LHCN-M2 (cell line): ENCODE measurements at places on chromosomes 5 and 9. TPM values are rescaled to one million over a fixed set of nuclear protein-coding genes. Genes with fewer than 3 reads are reported as not detected.
A peak's percentile ranks its signal among the peaks of the same experiment; 100 is the strongest.

The PCDH1 gene
- total RNA-seq = not detected in 2 replicates

DNA sequence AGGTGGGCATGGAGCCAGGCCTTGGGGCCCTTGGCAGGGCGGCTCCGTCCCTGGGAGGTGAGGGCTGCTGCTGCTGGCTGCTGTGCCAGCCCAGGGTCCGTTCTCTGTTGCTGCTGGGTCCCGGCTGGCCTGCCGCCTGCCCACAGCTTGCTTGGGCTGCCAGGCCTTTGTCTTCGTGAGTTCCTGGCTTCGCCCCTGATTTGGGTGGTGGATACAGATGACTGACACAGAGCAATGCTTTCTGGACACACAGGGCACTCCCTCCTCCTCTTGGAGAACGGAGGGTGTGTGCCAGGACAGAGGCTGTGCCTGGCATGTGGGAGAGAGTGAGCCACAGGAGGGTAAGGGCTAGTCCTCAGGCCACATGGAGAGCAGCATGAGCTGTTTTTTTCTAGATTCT, 166.1 kb downstream of the MACROH2A1 start:
- no peak for DNase-seq

DNA sequence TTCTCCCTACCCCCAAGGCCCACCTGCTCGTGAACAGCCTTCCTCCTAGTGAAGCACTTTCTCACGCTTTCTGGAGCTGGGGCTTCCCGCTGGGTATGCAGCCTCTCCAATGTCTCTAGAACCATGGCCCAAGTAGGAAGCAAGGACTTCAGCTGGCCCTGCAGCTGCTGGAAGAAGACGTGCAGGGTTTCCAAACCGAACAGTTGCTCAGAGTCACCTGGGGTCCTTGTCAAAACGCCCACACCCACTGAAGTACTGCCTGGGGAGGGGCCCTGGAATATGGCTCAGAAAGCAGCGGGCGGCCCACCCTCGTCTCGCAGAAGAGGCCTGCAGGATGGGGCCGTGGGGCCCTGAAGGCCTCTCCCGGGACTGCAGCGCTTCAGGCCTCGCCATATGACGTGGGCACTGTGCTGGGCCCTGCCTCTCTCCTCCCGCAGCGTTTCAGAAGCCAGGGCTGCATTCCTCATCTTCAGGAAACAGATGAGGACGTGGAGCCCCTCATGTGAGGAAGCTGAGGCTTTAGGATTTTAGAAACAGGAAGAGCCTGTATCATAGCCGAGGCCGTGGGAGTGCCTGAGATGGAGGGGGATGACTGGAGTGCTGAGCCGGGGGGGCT, 116.0 kb upstream of the LMX1B start:
- no peak for DNase-seq

- no peak for DNase-seq
These were observed 41.7 kb upstream of the TMEM250 start for GRCh38 chr9:136160381-136160841.

GRCh38 chr9:99249619-99250018, 27.5 kb downstream of the SEC61B start:
- no peak for DNase-seq

DNA sequence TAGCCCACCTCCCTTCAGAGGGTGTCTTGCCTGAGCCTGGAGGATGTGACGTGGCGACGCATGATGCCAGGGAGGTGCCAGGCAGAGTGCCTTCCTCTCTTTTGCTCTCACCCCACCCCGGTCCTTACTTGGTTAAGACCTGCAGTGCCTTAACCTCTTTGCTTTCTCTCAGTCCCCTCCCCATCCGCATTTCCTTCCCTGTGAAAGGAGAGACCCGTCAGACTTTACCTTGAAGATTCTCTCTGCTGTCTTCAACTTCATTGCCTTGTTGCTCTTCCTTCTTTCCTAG, 52.0 kb upstream of the NCS1 start:
- DNase-seq = no peak

DNA sequence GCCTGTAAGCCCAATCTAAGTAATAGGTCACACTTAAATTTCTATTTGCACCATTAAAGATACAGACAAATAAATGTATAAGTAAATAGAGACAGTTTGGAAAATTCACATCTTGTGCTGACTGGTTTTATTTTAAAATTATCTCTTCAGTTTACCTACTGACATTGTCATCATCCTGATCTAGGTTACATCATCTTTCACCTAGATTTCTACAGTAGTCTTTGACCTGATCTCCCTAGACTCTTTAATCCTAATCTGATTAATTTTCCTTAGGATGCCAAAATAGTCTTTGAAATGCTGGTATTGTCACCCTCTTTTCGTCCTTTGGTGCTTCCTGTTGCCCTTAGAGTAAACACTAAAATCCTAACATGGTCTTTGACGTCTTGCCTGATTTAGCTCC, 43.9 kb downstream of the NDUFS4 start:
- no peak for DNase-seq

- no peak for DNase-seq
These were observed 70.6 kb downstream of the ALDH1A1 start for GRCh38 chr9:72882117-72882775.

DNA sequence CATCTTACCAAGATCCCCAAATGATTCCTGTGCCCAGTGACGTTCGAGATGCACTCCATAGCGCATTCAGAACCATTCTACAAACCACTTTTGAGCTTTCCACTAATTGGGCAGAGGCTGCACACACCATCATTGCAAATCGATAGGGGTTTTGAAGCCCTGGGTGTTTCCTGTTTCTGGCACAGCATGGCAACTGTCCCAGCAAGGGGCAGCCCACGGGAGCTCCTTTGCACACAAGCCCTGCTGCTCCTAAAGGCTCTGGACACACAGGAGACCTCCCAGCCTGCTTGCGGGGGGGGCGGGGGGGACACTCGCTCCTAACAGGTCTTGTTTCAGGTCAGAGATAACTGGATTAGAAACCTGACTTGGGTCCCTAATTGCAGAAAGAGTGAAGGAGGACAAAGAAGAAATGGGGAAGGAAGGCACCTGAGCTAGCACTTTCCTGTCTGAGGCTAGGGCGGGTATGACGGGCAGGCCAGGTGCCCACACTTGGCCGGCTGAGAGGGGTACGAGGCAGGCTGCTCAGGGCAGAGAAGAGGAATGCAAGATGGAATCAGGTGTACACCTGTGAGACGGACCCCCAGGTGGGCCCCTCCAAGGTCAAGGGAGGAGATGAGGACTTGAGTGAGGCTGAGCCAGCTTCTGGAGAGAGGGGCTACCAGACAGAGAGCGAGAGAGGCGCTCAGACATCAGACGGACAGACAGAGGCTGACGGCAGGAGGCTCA, 820 bp downstream of the FBP1 start:
- DNase-seq = no peak

DNA sequence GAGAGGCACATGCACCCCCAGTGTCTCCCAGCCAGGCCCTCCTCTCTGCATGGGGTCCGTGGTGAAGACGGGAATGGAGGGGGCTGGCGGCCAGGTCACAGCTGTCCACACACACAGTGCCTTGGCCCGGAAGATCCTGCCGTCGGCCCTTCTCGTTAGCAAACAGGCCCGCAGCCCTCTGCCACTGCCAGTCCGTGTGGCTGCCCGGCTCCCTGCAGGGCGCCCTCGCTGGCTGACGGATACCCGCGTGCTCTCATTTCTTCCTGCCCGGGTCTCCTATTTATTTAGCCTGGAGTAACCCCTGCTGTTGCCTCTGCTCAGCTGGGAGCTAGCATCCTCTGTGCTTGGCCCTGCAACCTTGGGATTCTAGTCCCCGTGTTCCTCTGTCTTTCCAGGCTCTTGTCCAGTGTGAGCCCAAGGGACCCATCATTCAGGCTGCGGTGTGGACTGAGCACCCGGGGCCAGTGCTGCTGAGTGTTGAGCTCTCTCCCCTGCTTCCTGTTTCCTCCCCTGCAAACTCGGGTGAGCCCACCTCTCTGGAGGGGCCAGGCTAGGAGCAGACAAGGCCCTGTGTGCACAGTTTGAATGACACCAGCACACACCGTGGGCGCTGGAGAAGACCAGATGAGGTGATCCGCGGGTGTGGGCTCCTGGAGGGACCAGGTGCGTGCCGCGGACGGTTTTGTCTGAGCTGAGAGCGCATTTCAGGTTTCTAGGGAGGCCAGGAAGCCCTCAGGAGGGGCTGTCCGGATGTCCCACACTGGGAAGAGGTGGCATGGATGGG, 14.6 kb upstream of the RNU6ATAC start:
- DNase-seq = peak; percentile 39

- peak; percentile 72 for DNase-seq
These were observed 126.4 kb upstream of the COL5A1 start for GRCh38 chr9:134515026-134515821.

GRCh38 chr5:133809801-133810200, 158.6 kb downstream of the C5orf15 start:
- no peak for DNase-seq

The GGTA1 gene
- not detected in 2 replicates for total RNA-seq

DNA sequence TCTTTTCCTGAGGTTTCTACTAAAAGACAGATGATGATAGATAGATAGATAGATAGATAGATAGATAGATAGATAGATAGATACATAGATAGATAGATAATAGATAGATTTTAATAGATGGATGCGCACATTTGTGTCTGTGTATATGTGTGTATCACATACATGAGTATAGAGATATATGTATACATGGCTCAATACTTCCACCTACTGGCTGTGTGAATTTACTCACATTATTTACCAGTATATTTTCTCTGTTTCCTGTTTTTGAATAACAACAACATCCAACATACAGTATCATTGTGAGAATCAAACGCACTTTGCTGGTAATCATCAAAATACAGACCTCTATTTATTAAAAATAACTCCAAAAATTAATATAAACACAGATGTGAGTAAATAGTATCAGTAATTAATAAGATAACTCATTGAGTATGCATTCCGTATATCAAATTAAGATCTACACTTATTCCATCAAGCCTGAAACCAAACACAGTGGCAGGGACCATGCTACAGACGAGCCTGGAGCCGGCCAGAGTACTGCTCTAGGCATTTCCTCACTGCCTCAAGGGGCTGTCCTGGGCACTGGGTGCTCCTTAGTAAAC, 338.0 kb downstream of the SEMA5A start:
- peak; percentile 57 for DNase-seq

DNA sequence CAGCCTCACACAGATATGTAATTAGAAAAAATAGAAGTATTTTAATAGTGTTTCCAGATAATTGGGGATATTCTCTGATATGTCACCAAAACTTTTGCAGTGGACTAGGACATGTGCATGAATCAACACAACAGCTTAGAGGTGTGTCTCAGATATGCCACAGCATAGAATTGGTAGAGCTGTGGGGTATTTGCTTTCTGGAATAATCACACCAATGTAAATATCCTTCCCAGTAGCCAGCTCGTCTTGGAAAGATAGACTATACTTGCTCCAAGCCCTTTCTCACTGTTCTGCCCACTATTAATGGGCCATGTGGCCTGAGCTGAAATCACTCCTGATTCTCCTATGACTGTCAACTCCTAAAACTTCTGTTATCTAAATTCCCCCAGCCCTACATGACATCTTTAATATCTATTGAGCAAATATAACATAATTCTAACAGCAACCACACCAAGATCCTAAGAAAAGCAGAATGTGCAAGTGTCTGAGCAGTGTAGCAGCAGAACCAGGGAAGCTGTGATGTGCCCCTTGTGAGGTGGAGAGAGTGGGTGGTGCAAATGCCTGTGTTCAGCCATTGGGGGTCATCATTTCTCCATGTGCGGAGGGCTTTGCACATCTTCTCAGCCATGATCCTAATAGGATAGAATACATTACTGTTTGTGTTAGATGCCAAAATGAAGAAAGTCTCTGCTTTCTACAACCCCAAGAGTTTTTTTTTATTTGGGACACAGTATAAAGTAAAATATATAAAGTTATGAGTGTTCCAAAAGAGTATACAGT, 65.0 kb downstream of the MELK start:
- no peak for DNase-seq

- DNase-seq = no peak
These were observed 174.0 kb upstream of the PPP2R2B start for GRCh38 chr5:147052519-147052918.

DNA sequence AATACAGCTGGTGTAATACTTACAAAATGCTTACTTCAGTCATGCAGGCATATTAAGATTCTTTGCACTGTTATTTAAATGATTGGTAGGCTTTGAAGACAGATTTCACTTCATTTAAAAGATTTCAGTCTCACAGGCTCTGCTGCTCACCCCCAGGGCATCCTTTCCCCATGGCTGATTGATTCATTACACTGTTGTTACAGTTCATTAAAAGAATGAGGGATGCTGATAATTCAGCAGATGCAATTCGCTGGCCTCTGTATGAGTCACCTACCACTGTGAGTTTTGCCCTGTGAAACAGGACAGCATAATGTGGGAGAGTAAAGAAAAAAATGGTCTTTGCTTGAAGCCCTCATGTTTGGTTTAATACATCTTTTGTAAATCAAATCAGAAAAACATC, 246.9 kb downstream of the CYLC2 start:
- no peak for DNase-seq

GRCh38 chr5:80600943-80601693, 31.0 kb upstream of the ANKRD34B start:
- no peak for DNase-seq

DNA sequence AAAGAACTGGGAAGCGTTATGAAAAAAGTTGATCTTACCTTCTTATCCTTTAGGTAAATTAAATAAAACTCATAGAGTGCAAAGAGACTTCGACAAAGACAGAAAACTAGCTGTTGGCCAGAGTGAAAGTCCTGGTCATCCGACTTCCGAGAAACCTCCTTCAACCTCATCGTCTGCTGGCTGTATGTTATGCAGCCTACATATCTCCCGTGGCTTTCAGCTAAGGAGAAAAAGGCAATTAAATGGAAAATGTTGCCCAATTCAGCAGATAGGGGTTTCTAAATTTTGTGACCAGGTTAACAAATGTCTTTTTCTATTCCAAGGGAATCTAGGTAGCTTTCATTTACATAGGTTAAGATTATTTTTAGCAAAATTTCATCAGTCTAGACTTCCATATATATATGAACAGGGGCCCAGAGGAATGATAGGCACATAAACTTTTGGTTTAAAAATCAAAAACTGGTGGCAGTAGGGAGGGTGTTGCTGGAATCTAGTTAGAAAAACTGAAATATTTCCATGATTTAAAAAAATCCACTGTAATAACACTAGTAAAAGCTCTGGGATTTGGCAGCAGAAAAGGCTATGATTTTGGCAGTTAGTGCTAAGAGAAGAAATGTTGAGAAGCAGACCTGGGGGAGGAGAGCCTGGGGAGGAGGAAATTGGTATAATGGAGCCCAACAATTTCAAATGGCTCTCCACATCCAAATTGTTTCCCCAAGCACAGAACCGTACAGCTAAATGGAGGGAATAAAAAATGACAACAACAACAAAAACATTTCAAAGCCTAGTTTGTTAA, 32.1 kb downstream of the RAI14 start:
- no peak for DNase-seq

GRCh38 chr5:97844797-97845196, 661.8 kb upstream of the RIOK2 start:
- no peak for DNase-seq

GRCh38 chr9:72415163-72415562, 50.2 kb upstream of the ZFAND5 start:
- DNase-seq = no peak

The SHC3 gene
- total RNA-seq = under 0.01 and 0.06 TPM in 2 replicates

GRCh38 chr9:134214386-134214765, 50.0 kb upstream of the RNU6ATAC start:
- DNase-seq = no peak
